ENCODE measurements at places on chromosomes 1 and 21. TPM values are rescaled to one million over a fixed set of nuclear protein-coding genes. Genes with fewer than 3 reads are reported as not detected.

Gene GPR37L1
- total RNA-seq = 0.09 TPM

DNA sequence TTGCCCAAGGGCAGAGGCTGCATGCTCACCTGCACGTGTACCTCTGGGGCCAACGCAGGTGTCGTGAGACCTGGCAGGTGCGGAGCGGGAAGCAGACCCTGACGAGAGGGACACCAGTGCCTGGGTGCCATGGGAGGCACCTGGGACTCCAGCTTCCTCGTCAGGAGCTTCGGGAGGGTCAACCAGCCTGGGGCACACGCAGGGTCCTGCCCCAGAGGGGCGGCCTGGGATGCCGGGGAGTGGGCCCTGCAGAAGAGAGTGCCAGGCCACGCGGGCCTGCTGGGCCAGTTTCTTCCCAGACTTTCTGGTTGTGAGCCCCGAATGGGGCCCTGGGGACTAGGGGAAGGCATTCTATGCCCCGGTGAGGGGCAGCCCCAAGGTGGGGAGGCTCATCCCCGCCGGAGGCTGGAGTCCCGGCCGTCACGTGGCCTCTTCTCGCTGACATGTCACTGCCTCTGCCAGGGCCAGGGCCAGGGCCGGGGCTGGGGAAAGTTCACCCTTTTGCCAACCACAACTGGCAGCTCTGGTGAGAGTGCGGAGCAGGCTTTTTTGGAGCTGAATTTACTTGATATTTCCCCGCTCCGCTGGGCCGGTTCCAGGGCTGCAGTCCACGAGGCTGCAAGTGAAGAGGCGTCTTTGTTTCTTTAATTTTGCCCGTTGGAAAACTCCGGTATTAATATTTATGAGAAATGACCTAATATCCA, 38.5 kb upstream of the ACTRT2 start:
- no peak for DNase-seq

Gene XPR1
- 34.2 TPM for total RNA-seq

Gene PEF1
- 70.3 TPM for total RNA-seq

GRCh38 chr1:42319128-42319851, 15.7 kb downstream of the FOXJ3 start:
- DNase-seq = peak; percentile 38

Gene PDPN
- 23.6 TPM for total RNA-seq

DNA sequence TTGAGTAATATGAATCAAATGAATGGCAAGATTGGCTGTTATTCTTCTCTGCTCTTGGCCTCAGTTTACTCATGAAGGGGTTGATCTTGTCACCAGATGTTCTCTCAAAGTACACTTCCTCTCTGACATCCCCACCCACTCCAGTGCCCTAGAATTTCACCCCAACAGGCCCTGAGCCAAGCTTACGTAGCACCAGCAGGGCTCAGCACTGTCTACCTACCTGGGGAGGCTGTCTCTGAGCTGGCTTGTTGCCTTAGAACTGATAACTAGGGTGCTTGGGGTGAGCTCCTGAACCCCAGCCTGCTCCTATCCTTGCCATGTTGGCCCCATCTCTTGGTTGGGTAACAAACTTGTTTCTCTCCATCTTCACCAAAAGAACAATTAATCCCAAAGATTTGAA, 159.1 kb upstream of the USP24 start:
- DNase-seq = no peak
